EH (cell line): ENCODE measurements at places on chromosomes 3 and 15.

DNA sequence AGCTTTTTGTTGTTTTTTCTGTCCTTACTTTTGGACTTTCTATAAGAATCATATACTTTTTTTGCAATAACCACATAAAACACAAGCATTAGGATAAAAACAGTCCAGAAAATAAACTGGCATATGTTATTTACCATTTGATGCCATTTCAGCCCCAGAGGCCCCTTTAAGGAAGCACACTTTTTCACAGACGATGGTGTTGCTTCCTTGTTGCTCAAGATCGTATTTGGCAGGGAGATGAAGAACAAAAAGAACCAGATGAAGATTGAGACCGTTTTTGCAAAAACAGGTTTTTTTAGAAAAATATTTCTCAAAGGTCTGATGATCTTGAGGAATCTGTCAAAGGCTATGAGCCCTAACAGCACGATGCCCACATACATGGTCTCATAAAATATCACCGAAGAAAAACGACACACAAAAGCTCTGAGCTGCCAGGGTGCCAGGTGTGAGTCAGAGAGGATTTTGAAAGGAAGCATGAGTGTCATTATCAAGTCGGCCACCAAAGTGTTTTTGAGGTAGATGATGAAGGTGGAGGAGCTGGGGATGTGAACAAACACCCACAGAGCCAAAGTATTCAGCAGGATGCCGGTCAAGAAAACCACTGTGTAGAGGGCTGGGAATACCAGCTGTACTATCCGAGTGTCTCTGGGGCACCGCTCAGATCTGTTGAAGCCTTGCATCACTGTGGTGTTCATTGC, 902 bp downstream of the P2RY13 start:
- peak; percentile 3 for DNase-seq

DNA sequence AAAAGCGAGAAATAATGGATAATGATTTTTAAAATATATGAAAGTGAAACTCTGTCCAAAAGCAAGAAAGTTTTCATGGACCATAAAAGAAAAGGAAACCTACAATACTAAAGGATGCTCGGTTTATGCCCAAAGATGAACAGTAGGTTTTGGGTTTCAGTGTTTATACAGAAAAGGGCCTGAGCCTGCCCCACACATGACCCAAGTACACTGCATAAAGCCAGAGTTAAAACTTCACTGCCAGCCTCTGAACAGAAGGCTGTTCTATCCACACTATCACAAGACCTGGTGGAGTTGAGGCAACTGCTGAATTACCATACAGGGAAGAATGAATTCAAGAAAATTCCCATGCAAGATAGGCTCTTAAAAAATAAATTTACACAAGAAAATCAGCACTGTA, 165.2 kb downstream of the MECOM start:
- DNase-seq: no peak

DNA sequence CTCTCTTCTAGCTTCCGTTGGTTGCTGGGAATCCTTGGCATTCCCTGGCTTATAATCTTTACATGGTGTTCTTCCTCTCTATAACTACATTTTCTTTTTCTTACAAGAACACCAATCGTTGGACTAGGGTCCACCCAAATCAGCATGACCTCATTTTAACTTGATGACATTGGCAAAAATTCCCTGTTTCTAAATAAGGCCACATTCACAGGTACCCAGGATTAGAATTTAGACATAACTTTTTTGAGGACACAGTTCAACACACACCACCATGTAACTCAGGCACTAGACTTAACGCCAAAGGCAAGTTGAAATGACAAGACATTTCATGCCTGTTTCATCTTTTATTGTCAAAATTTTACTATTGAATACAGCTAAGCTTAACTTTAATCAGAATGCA, 93.0 kb downstream of the NECTIN3 start:
- DNase-seq: no peak

DNA sequence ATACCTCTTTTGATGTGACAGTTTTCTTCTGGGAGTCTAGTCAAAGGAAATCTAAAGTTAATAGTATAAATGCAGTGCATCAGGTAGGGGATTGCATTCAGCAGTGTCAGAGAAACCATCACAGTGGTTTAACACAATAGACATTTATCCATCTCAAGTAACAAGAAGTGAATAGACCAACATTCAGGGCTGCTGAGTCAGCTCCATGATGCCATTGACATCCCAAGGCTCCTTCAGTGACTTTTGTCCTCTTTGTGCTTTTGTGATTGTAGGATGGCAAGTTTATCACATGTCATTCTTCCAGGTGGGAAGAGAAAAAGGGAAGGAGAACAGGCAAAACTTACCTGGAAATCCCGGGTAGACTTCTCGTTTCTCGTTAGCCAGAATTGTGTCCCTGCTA, 158.3 kb downstream of the TMEM108 start:
- DNase-seq: no peak

DNA sequence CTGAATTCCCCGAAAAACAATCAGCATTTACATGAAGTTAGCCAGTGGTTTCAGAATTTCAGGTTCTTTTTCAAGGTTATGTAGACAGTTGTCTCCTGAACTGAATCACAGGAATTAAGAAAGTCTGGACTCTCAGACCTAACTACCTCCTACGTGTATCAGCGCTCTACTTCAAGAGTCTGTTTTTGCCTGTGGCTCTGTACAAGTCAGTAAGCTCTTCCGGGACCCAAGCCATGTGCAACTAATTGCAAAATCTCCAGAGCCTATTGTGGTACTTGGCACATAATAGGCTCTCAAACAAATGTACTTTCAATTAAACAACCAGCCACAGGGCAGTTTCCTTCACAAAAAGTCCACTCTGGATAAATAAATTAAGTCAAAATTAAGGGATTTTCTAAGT, 414.2 kb downstream of the PDCD6IP start:
- DNase-seq: peak; percentile 59

DNA sequence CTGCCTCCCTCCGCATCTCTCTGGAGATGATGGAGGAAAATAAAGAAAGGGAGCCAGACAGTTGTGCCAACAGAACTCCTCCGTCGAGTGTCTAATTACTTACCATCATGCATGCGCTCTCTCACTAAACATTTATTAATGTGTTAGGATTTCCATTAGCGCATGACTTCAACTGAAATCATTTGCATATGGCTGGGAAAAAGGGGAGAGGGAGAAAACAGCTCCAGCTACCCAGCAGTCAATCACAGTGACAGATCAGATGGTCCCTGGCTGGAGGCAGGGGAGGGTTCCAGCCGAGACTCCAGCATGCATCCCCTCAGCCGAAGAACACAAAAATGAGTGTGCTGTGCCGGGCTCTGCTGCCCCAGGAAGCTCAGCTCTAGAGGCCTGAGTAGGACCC, 6.8 kb upstream of the RHO start:
- DNase-seq: no peak
